HuH-7 (cell line): ENCODE measurements at places on chromosomes 5 and 9.

DNA sequence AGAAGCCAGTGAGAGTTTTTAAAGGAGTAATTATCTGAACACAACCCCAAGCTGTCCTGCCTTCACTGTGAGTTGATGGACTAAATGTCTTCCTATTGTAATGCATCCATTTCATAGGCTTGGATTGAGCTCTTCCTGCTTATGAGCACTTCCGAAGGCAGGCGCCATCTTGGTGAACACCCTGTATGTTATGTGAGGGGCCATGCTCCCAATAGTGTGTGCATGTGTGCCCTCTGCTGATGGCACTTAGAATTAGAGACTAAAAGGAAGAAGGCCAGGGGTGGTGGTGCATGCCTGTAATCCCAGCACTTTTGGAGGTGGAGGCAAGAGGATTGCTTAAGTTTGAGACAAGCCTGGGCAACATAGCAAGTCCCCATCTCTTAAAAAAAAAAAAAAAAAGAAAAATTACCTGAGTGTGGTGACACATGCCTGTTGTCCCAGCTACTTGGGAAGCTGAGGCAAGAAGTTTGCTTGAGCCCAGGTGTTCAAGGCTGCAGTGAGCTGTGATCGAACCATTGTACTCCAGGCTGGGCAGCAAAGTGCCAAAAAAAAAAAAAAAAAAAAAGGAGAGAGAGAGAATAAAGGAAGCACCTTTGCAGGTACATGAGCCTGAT lies 65.0 kb downstream of the C9orf152 start:
- no peak for DNase-seq

GRCh38 chr9:26131886-26132285 lies 453.6 kb upstream of the TUSC1 start:
- no peak for DNase-seq

DNA sequence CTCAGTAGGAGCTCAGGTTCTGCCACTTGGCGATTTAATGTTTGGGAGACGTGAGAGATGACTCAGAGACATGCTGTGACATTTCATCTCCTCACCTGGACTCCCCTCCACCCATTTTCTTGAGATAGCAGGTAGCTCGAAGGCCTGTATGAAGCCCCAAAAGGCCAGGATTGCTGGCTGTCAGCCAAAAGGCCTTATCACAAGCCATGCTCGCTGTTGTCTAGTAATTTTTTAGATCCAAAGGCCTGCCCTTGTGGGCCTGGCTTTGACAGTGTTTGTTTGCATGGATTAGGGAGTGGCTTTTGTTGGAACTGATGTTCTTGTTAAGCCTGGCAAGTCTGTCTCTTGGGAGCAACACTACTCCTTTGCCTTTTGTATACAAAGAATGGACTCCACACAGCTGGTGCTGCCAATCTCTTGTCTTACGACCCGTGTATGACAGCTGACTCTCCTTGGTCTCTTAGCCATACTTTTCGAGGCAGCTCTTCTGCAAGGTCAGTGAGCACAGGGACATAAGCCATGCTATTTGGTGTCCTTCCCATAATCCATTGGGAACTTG lies 22.7 kb downstream of the CAVIN4 start:
- DNase-seq: no peak

GRCh38 chr5:38789134-38789533 lies 56.7 kb upstream of the OSMR start:
- DNase-seq: no peak

- DNase-seq: no peak
Measured at GRCh38 chr9:81182431-81182830, 506.9 kb downstream of the TLE1 start.

GRCh38 chr5:113487781-113488644 lies at the start of gene MCC:
Gene MCC (minus strand): TSS chr5:113488453.
- peak; percentile 58 for DNase-seq
